ENCODE measurements at places on chromosomes 2 and 18.

GRCh38 chr18:32760391-32760790, 12.4 kb downstream of the KLHL14 start:
- no peak for DNase-seq

DNA sequence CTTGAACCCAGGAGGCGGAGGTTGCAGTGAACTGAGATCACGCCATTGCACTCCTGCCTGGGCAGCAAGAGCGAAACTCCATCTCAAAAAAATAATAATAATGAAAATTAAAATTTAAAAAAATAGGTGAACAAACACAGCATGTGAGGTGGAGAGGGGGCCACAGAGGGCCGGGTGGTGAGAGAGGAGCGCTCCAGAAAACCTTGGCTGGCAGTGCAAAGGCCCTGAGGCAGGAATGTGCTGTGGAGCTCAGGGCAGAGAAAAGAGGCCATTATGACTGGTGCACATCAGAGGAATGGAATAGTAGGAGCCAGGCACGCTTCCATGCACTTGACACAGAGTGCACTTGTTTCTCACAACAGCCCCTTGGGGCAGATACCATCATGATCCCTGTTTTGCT, 21.6 kb upstream of the SCLY start:
- no peak for DNase-seq

- DNase-seq: no peak
Measured at GRCh38 chr2:193935114-193935513, 1721.9 kb upstream of the SLC39A10 start.

DNA sequence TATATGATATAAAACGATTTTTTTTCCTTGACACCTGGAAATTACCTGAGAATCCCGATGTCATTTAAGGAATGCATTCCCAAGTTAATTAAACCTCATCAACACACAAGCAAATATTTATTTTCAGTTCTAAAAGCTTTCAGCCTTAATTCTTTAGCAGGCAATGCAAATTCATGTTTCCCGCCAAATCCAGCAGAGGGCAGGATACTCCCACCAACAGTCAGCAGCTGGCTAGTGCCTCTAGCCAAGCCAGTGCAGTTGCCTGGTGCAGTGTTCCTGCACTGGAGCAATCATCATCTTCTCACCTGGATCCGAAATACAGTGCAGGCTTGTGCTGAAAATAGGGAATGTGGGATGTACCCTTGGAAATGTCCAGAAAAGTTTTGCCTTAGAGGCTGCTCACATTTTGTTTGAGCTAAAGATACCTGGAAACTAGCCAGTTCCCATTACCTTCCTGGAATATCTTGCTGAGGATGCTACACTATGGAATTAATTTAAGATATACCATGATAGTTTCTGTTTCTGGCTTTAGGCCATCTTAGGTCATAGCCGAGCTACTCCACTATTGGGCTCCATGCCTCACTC, 48.4 kb upstream of the CYTIP start:
- DNase-seq: peak; percentile 40

GRCh38 chr2:68632021-68632420, 11.4 kb upstream of the PROKR1 start:
- DNase-seq: no peak

DNA sequence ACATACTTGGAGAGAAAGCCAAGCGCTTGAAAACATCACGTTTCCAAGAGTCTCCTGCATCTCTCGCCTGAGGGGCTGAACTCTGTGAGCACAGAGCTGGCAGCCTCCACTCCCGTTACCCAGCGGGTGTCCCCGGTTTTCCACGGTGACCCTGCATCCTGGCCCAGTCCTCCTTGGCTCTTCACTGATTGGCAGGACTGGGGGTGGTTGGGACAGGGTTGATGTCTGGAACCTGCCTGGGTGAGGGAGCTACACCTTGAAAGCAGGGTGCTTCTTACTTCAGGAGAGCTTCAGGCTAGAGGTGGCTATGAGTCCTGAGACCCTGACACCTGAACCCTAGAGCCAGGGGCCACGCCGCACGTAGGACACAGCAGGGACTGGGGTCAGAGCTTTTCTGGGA, 234.1 kb downstream of the DYSF start:
- DNase-seq: no peak

All from kidney glomerular epithelial cell (primary cell).